AML-193 (cell line): ENCODE measurements at places on chromosomes 6 and 20.

- no peak for DNase-seq
Observed at GRCh38 chr20:5979801-5980200, 29.3 kb downstream of the MCM8 start.

- DNase-seq = no peak
Observed at GRCh38 chr6:162157167-162157870, 570.2 kb downstream of the PRKN start.

DNA sequence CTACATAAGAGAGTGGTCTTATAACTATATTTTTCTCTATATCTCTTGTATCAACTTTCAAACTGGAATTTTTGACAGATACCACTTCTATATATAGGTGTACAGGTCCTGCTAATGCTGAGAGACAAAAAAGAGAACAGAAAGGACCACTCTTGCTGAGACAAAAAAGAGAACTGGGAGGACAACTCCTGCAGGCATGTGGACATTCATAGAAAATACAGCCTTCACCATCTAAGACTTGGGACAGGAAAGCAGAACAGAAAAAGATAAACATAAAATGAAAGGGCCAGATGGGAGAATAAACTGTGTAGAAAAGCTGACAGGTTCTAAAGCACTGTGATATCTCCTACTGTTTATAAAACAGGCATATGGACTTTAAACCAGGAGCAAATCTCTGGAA, 541.0 kb upstream of the ADGRB3 start:
- no peak for DNase-seq

DNA sequence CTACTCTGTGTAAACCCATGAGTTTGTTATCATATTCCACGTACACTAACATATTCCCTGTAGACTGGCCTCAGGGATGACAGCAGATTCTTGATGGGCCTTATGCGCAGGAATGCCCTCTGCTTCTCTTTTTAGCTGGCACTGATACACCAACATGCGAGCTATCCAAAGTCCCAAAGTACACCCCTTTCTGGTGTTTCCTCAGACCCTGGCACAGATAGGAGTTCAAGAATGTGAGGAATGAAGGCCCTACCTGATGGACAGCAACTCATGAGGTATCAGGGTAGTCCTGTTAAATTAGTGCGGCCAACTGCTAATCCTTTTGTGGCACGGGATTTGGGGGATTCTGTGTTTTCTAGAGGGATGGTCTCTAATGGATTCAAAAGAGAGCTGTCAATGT, 93.0 kb downstream of the BACH2 start:
- DNase-seq = no peak

- no peak for DNase-seq
Observed at GRCh38 chr6:139742671-139743070, 368.2 kb upstream of the CITED2 start.

- no peak for DNase-seq
Observed at GRCh38 chr6:155706806-155707205, 251.2 kb upstream of the NOX3 start.

GRCh38 chr20:10218536-10219451, at the start of gene SNAP25:
TSS of gene SNAP25 (plus strand) at chr20:10218830. CDS start at chr20:10275492, 56,662 bp downstream.
- no peak for DNase-seq

GRCh38 chr6:91075244-91075976, 488.5 kb upstream of the MAP3K7 start:
- DNase-seq = no peak

DNA sequence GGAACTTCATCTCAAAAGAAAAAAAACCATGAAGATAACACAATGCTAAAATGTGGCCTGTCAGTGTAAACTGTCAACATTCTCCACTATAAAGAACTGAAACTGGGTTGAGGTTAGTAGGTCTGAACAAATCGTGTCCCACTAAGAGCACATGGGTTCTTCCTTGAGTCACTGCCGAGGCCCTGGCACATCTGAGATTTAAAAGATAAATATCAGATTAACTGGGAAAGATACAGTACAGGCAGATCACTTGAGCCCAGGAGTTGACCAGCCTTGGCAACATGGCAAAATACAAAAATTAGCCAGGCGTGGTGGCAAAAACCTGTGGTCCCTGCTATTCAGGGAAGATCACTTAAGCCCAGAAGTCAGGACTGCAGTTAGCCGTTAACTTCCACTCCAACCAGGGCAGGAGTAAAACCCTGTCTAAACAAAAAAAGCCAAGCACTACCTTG, 5.6 kb downstream of the EEF1A1 start:
- no peak for DNase-seq

GRCh38 chr6:143936778-143937667, 71.0 kb downstream of the PLAGL1 start:
- DNase-seq = no peak

GRCh38 chr6:108465098-108465495, 95.6 kb upstream of the FOXO3 start:
- DNase-seq = no peak

DNA sequence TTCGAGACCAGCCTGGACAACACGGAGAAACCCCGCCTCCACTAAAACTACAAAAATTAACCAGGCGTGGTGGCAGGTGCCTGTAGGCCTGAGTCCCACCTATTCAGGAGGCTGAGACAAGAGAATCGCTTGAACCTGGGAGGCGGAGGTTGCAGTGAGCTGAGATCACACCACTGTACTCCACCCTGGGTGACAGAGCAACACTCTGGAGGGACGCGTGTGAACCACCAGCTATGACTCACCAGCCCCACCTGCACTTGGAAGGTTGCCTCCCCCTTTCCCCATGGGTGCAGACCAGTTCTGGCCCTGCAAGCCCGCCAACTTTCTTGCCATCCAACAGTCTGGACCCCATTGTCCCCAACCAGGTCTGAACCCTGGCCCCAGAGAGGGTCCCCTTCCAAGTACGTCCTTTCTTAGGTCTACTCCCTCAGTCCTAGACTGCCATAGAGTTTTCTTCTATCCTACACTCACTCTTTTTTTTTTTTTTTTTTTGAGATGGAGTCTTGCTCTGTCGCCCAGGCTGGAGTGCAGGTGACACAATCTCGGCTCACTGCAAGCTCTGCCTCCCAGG, 29.2 kb downstream of the ATP9A start:
- no peak for DNase-seq

GRCh38 chr6:11042750-11043377, 1.2 kb downstream of the ELOVL2 start:
- DNase-seq = no peak

- DNase-seq = no peak
Observed at GRCh38 chr6:41731561-41732086, 3.8 kb downstream of the TFEB start.

DNA sequence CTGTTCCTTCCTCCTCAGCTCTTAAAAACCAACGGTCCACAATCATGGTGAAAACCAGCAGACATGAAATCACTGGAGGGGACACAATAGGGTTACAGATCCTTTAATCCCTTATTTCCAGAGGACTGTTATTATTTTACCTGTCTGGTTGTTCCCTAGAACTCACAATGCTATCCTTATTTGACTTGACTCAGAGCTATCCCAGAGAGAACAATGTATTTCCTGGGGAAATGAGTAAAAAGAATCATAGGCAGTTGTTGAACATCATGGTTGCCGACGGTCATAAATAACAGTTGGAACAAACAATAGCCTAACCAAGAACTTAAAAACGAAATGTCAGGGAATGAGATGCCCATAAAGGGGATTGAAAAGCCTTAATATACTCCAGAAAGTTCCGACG, 9.3 kb downstream of the OR2H1 start:
- DNase-seq = no peak

GRCh38 chr6:126661646-126662045, 321.7 kb downstream of the CENPW start:
- DNase-seq = no peak

GRCh38 chr6:35368038-35368887, 25.9 kb downstream of the PPARD start:
- DNase-seq = no peak

DNA sequence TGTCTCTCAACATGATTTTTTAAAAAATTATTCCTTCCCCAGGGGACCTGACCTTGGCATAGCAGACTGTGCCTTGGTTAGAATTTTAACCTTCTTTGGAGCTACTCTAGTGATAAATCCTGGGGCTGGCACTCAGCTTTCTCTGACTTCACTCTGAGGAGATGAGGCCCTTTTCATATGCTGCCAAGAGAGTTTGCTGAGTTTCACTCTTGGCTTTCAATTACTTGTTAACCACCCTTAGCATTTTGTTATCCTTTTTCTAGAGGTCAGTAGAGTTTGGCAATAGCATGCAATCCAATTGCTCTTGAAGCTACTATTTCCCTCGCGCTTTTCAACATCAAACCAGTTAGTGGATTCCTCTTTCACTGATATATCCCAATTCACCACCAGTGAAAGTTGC, 920.3 kb downstream of the EYS start:
- no peak for DNase-seq

DNA sequence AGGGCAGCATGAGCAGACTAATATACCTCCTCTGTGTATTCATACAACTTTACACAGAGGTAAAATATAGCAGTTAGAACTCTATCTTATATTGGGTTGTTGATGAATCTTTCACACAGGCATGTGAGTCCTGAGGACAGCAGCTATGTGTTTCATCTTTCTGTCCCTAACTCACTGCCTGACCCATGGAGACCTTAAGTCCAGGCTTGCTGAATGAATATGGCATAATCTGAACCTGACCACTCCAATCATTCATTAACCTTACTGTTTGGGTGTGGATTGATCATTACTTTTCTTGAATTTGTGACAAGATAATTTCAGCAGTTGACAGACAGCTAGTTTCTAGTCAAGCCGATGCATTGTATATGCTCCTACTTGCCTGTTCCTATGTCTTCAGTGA, 27.3 kb upstream of the TSPYL1 start:
- no peak for DNase-seq

DNA sequence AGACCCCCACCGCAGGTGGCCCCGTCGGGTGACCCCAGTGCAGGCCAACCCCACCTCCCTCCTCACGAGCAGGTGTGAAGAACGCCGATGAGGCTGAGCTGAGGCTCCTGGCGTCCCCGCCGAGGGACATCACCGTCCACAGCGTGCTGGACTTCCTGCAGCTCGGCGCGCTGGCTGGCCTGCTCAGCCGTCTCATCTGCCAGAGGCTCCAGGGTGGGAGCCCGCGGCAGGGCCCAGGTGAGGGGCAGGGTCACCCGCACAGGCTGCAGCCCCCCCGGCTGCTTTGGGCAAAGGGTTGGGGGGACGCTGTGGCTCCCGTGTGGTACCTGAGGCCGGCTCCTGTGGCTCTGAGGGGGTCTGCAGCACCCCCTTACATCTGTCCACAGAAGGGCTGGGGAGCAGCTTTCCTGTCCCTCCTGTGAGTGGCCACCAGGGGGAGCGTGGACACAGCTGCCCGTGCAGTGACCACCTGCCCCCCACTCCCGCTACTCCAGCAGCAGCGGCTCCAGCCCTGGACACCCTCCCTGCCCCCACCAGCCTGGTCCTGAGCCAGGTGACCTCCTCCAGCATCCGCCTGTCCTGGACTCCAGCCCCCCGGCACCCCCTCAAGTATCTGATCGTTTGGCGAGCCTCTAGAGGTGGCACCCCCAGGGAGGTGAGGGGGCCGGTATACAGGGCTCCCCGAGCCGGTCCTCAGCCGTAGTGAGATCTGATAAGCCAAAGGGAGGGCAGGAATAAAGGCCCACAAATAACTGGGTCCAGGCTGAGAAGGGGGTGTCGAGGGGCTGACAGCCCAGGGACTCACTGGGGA, 16.5 kb downstream of the COL20A1 start:
- DNase-seq = no peak

DNA sequence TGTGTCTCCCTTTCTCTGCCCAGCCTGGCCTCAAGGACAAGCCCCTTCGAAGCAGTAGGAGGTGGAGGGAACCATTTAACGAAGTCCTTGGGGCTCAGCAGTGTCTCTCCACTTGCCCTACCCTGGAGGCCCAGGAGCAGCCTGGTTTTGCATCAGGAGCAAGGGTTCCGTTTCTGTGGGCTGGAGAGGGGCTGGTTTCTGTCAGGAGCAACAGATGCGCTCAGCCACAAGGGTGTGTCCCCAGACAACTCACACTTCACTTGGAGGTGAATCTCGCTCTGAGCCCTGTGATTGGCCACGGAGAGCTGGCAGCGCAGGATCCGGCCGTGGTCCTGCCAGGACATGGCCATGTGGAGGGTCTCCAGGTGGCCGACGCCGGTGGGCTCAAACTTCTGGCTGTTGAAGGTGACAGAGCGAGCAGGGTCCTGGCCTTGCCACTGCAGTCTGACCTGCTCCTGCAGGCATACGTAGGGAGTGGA, 6.9 kb downstream of the SIGLEC1 start:
- DNase-seq = no peak

DNA sequence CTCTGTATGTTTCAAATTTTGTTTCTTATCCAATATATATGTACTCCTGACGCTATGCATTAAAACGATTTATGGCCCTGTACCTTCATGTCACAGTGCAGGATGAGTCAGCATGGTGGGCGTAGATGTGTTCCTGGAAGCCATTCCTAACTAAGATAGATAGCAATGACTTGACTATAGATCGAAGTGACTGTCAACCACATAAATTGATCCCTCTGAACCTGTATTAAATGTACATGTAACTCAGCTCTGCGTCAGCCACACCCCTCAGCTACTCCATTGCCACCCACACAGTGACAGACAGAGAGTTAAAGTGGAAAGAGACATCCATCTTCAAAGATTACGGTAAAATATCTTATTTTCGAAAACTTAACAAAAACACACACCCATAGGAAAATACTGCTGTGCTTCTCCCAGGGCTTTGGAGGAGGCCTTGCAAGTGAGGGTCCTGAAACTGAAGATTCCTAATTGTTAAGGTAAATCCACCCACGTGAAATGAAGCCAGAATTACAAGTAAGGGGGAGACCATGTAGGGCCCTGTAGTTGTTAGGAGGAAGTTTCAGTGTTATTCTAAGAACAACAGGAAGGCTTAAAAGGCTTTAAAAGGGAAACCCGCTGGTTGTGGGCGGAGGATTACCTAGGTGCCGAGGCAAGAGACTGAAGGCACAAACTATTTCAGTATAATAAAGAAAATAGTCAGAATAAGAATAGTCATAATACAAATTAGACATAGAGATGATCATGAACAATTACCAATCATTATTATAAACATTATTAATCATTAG, 10.3 kb upstream of the RAD21L1 start:
- DNase-seq = no peak

- no peak for DNase-seq
Observed at GRCh38 chr6:21228876-21229460, 364.6 kb upstream of the SOX4 start.

DNA sequence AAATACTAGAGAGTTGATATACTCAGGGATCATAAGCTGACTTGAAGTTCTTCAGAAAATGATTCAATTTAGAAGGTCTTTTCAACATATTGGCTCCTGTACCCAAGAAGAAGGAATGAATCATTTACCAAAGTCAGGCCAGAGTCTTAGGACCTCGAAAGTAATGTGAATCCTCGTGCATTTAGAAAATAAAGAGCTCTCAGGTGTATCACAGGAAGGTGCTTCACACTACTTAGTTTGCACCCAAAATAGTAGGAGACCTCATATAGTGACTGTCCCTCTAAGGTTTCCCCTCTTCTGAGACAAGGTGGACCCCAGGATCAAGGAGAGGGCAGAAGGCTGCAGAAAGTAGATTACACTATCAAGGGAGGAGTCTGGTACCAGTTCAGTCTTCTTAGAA, 71.8 kb downstream of the F13A1 start:
- no peak for DNase-seq

- no peak for DNase-seq
Observed at GRCh38 chr6:63269470-63269869, 50.3 kb downstream of the LGSN start.
